ENCODE measurements at places on chromosomes 1 and 21.

GRCh38 chr1:71422221-71422620 is 341.4 kb upstream of the ZRANB2 start:
- no peak for DNase-seq

DNA sequence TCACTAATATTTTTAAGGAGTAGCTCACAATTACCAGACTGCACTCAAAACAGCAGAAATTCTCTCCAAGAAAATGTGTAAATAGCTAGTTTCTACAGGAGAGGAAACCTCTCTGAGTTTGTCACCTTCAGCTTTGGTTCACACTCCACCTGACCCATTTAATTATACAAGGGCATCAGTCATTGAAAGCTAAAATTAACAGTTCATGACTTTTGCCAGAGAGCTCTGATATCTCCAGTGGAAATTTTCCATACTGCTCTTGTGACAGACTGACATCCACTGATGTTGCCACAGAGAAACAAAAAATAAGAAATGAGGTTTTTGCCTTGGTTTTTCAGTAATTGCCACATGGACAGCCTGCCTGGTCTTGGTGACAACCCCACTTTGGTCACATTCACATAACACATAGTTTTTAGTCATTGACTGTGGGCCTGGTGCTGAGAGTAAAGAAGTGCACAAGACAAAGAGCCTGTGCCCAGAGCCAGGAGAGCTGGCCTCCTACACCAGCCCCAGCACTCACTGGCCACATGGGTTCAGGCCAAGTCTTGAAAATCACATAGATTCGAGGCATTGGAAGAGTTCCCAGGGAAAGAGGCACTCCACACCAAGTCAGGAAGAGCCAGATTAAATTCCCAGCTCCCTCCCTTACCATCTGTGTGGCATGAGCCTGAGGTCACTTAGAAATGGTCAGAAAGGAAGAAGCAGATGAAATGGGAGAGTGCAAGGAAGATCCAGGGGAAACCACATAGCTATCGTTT is 13.8 kb upstream of the SIM2 start:
- DNase-seq = no peak

DNA sequence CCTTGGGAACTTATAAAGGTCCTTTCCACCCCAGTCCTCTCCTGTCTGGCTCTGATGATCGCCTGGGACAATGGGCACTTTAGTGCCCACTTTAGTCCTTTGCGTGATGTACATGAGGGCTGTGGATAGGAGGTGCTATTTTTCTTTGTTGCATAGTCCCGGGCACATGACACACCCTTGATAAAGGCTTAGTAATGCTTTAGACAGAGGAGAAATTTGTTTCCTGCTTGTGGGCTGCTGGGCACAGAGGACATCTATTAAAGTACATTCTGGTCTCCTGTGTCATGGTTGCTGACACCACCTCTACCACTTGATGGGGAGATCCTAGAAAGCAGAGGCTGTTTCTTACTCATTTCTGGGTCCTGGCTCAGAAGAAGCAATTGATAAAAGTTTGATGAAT is 5.4 kb upstream of the KNCN start:
- no peak for DNase-seq

DNA sequence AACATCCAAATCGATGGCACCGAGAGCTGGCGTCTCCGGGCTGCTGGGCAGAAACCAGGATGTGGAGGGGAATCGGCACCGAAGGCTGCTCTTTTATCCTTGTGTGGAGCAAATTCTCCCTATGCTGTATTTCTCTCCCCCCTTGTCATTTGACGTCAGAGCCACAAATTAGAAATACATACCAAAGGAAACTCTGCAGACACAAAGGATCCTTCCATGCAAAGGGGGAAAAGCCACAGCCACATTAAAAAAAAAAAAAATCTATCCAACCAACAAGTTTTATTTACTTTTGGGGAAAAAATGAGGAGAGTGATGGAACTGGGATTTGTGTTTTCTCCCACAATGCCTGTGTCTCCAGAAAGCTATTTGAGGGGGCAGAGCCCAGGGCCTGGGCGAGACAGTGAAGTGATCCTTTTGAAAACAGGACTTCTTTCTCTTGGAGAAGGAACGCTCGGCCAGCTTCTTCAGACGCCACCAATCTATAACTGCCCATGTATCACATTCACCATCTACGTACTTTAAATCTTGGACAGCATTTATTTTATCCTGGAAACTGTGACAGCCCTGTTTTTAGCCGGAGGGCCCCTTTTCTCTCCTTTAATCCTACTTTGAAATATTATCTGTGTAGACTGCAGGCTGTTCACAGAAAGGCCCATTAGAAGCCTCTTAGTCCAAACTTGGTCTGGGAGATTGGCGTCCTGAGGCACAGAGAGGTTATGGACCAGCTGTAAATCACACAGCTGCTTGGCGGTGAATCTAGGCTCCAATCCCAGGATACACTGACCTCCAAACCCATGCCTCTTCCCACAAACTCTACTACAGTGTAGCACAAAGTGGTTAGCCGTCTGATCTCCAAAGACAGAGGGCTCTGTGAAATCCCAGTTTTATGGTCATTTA is 4.5 kb downstream of the KANK4 start:
- no peak for DNase-seq

- no peak for DNase-seq
Measured at GRCh38 chr1:79042117-79042516, 35.6 kb upstream of the ADGRL4 start.

DNA sequence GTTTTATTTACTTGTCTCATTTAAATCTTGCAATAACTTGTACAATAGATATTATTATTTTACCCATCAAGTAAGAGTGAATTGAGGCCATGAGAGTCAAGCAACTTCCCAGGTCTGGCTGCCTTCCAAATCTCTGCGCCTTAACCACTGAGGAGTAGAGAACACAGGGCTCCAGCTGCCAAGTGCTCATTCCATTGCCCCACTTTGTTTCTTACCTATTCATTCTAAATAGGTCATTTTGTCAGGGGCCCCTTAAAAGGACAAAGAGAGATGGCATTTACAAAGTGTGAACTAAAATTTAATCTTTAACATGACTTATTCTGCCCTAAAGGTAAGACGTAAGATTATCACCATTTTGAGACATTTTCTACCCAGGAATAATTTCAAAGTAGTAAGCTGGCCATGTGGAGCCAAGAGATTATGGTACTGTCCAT is 3.5 kb downstream of the PPP1R15B start:
- DNase-seq = peak; percentile 35

GRCh38 chr1:238258510-238258909 is 367.8 kb upstream of the ZP4 start:
- DNase-seq = no peak

DNA sequence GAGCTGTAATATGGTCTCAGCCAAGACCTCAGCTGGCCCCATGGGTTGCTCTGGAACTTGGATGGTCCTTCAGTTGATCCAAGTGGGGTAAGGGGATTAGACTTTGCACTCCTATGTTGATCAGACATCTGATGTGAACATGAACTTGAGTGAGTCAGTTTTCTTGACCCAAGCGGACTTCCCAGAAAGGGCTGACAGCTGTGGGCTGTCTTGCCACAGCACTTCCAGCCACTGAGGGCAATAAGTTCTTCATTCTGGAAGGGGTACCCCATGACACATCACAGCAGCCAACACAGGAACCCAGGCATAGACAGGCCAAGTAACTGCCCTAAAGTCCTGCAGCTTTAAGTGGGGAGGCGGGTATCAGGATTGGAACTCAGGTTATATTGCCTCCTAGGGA is 93.9 kb upstream of the USP24 start:
- DNase-seq = no peak

DNA sequence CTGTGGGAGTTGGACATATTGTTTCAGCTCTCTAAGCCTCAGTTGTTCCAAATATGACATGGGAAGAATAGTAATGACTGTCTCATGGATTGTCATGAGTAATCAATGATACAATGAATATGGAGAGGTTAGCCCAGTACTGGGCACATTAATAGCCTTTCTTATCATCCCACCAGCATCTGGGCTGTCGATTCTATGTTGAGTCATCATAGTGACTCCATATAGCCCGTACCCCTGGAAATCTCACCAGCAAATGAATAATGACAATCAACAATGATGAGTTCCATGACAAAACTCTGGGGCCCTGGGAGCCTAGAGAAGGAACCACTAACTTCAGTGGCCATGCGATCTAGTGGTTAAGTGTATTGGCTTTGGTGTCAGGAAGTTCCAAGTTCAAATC is 39.7 kb upstream of the GJB5 start:
- no peak for DNase-seq

- DNase-seq = no peak
Measured at GRCh38 chr1:233543338-233544255, 70.3 kb upstream of the KCNK1 start.

DNA sequence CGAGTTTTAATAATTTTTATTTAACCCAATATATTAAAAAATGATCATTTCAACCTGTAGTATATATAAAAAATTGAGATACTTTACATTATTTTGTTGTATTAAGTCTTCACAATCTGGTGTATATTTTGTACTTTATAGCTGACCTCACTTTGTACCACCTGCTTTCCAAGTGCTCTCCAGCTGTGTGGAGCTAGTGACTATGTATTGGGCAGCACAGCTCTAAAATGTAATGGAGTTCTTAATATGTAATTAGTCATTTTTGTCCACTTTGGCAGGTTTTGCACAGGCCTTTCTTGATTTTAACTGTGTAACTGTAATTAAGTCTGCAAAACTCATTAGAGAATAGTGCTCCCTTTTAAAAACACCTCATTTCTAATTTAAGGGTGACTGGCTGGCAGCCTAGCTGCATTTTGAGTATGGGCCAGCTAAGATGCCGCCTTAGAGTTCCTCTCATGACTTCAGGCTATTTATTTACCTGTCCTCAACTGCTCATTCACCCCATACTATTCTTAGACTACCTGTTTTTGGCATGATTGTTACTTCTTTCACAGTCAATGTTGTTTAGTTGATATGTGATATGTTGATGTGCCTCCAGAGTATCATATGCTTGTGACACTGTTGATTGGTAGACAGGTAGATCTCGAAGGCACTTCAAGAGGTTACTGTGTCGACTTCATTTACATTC is 43.2 kb downstream of the ZYG11B start:
- no peak for DNase-seq

DNA sequence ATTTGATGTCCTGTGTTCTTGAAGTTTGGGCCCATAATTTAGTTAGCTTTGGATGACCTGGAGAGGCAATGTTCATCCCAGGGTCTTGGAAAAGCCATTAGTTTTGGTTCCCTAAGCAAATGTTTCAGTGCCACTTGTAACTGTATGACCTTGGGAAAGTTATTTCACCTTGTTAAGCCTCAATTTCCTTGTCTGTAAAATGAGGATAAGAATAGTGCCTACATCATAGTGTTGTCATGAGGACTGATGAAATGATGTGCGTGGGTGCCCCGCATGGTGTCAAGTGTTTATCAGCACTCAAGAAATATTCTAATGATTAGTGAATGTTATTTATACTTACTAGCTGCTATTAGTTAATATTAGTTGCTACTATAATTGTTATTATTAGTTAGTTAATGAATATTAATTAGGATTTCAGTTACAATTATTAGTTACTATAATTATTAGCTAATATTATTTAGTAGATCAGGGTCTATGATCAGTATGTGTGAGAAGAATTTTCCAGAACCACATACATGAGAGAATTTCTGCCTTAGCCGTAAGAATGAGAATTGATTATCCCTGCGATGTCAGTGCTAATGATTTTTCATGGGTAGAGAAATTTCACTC is 1.9 kb downstream of the SH3BGR start:
- no peak for DNase-seq

GRCh38 chr1:56819387-56819899 is at the start of gene FYB2:
Gene FYB2, minus strand, starts transcription at chr1:56819404. Its CDS starts 114 bp downstream, at chr1:56819290.
- no peak for DNase-seq
